Cardiac muscle cell (in vitro differentiated cells and primary cell): ENCODE measurements at places on chromosomes 1 and 21.

DNA sequence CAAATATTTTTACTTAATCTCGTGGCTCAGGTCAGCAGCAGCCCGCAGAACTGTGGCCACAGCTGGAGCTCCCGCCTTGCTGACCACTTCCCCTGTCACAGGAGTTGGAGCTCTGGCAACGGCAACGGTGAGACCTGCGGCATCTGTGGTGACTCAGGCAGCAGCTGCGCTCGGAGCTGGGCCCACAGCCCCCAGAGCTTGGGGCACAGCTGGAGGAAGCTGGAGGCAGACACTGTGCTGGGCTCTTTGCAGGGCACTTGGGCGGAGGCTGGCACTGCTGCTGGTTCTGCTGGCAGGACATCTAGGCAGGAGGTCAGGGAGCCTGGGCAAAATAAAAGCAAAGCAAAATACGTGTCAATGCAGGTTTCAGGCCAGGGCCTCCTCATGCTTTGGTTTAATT is at the start of gene LCE3A:
TSS of gene LCE3A (minus strand) at position 301 of the 400 bp plus-strand sequence. CDS start at position 301, 0 bp downstream.
- DNase-seq, result no peak
- no peaks in the 10 kb centered on the region for H3K36me3 ChIP-seq
- H3K4me3 ChIP-seq, result no peak within 1 kb of the TSS
- no peak within 1 kb of the TSS for H3K27ac ChIP-seq
- H3K27me3 ChIP-seq, result no peaks in the 10 kb centered on the region

DNA sequence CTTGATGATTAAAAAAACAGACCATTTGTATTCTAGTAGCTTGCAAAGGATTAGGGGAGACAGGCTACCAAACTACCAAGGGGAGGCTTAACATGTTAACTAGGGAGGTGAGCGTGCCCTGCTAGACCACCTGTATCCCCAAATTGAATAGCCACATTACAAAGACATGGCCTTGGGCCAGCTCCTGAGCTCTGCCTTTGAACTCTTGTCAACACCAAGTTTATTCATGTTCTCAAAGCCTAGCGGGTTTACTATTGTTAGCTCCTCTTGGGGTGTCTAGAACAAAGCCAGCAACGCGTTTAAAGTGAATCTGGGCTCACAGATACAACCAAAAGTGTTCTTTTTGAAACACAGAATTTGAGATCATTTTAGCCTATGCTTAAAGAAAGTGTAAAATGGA is 36.3 kb downstream of the SMYD2 start:
- peaks cover 13% of the 10 kb centered on the region for H3K36me3 ChIP-seq
- no peak overlapping the region for H3K4me3 ChIP-seq
- no peaks in the 10 kb centered on the region for H3K4me1 ChIP-seq
- H3K27ac ChIP-seq, result no peak overlapping the region
- no peaks in the 10 kb centered on the region for H3K27me3 ChIP-seq
- DNase-seq, result no peak

DNA sequence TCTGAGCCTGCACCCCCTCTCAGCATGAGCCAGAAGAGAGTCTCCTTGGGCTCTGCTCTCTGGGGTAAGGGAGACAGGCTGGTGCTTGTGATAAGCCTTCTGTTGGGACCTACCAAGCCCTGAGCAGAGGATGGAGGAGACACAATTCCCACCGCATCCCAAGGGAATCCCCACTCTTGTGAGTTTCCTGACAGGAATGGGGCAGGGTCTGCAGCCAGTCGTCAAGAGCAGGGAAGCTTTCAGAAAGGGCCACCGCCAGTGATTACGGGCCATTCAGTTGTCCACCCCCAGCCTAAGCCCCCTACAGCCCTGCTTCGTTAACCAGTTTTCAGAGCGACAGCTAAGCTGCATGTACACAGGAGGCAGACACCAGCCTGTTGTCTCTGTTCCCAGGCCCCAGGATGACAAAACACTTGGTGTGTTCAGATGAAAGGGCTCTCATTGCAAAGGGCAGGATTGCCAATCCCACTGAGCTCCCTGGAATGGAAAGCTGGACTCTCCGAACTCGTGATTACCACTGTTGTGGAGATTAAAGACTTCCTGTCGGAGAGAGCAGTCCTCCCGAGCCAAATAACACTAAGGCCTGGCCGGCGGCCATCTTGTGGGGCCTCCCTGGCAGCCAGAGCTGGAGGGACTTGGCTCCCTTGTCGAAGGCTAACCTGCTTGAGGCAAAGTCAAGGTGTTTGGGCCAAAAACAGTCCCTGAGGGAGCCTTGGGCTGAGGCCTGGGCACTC is 37.4 kb upstream of the SLC30A1 start:
- DNase-seq, result peak; percentile 91
- H3K27ac ChIP-seq, result no peak overlapping the region
- no peaks in the 10 kb centered on the region for H3K36me3 ChIP-seq
- no peak overlapping the region for H3K4me3 ChIP-seq
- peaks cover 13% of the 10 kb centered on the region for H3K4me1 ChIP-seq

GRCh38 chr1:52767596-52768280 is 41.5 kb downstream of the ZYG11B start:
- no peak for DNase-seq
- no peak overlapping the region for H3K4me3 ChIP-seq
- no peaks in the 10 kb centered on the region for H3K27me3 ChIP-seq
- no peaks in the 10 kb centered on the region for H3K4me1 ChIP-seq

GRCh38 chr1:51840743-51841461 is 37.6 kb downstream of the NRDC start:
- no peak for DNase-seq
- no peak overlapping the region for H3K4me3 ChIP-seq
- H3K27ac ChIP-seq, result no peak overlapping the region
- H3K4me1 ChIP-seq, result no peaks in the 10 kb centered on the region
- H3K36me3 ChIP-seq, result peaks cover 15% of the 10 kb centered on the region
- no peaks in the 10 kb centered on the region for H3K27me3 ChIP-seq

DNA sequence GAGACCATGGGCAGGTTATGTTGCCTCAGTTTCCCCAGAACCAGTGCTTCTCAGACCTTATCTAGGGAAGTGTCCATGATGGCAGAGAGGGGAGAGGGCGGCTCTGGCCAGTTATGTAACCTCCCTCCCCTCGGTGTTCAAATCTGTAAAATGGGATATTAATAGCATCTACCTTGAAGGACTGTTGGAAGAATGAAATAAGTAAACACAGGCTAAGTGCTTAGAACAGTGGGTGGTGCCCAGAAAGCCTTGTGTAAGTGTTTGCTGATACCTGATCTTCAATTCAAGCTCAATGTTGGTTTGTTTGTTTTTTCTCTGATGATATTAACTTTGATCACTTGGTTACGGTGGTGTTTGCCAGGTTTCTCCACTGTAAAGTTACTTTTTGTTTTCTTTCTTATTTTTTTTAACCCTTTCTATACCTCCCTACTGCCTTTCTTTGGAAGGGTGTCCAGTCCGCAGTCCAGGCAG is 34.9 kb downstream of the EPHA2 start:
- peaks cover 4% of the 10 kb centered on the region for H3K4me1 ChIP-seq
- H3K27me3 ChIP-seq, result no peaks in the 10 kb centered on the region
- no peak for DNase-seq
- no peak overlapping the region for H3K4me3 ChIP-seq
- H3K36me3 ChIP-seq, result peaks cover 4% of the 10 kb centered on the region

GRCh38 chr1:16145662-16146278 is 10.1 kb downstream of the EPHA2 start:
- peak overlapping the region; percentile 98 for H3K27ac ChIP-seq
- peak; percentile 90 for DNase-seq
- H3K36me3 ChIP-seq, result peaks cover 7% of the 10 kb centered on the region
- no peak overlapping the region for H3K4me3 ChIP-seq
- H3K4me1 ChIP-seq, result peaks cover 53% of the 10 kb centered on the region

DNA sequence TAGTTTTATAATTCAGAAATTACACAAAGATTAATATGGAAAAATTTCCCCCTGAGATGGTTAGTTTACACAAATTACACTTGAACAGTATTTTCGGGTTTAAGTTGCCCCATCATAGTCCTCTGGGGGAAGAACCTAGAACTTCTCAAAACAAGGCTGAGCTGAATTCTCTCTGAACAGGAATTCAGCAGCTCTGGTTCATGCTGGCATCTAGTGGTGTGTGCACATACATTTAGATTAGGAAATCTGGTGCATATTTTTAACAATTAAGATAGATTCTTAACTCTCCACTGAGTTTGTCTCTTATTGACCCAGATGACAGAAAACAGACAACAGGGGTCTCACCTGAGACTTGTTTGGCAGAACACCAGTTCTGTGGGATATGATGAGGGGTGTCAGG is 410.7 kb downstream of the DSCAM start:
- no peaks in the 10 kb centered on the region for H3K27me3 ChIP-seq
- H3K36me3 ChIP-seq, result no peaks in the 10 kb centered on the region
- no peak overlapping the region for H3K4me3 ChIP-seq
- H3K27ac ChIP-seq, result no peak overlapping the region
- H3K4me1 ChIP-seq, result no peaks in the 10 kb centered on the region
- DNase-seq, result no peak

- no peak for DNase-seq
- no peak overlapping the region for H3K27ac ChIP-seq
- no peaks in the 10 kb centered on the region for H3K36me3 ChIP-seq
Observed at GRCh38 chr21:46317710-46318463, 5.8 kb downstream of the C21orf58 start.

GRCh38 chr1:60874718-60875117 is 207.6 kb upstream of the NFIA start:
- peaks cover 8% of the 10 kb centered on the region for H3K4me1 ChIP-seq
- no peak overlapping the region for H3K4me3 ChIP-seq
- no peaks in the 10 kb centered on the region for H3K36me3 ChIP-seq
- no peak for DNase-seq
- no peak overlapping the region for H3K27ac ChIP-seq

GRCh38 chr1:184755226-184756065 is 788 bp upstream of the EDEM3 start:
- no peaks in the 10 kb centered on the region for H3K36me3 ChIP-seq
- H3K4me1 ChIP-seq, result peaks cover 5% of the 10 kb centered on the region
- H3K4me3 ChIP-seq, result peak overlapping the region; percentile 49
- H3K27ac ChIP-seq, result no peak overlapping the region

- H3K4me1 ChIP-seq, result no peaks in the 10 kb centered on the region
- no peak for DNase-seq
- no peak overlapping the region for H3K4me3 ChIP-seq
- peaks cover 33% of the 10 kb centered on the region for H3K27me3 ChIP-seq
- H3K36me3 ChIP-seq, result no peaks in the 10 kb centered on the region
Observed at GRCh38 chr1:93774707-93775106, 93.1 kb upstream of the BCAR3 start.

DNA sequence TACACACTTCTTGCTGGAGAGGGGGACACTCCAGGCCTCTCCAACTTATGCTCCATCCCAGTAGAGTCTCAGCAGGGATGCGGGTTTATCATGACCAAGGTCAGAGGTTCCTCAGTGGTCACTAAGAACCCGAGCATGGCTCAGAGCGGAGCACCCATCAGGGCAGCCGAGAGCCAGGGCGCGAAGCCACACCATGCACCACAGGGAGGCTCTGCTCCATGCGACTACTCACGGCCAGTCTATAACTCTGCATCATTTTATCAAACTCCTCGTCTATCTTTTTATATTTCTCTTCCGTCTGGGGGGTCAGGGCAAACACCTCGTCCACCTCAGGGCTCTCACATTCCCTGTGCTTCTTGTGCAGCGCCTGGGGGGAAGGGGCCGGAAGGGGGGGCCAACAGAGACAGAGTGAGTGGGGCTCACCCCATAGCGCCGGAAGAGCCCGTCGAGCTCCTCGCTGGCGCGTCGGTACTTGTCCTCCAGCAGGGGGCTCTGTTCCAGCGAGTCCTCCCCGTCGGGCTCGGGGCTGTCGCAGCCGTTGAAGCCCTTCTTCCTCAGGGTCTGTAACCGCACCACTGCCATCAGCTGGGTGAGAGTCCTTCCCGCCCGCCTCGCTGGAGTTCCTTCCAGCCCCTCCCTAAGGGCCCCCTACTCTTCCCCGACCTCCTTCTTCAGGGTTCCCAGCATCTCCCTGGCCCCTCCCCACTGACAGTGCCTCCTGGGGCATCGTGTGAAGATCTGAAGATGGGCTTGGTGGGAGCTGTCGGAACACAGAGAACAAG is 20.0 kb downstream of the MEF2D start:
- peak; percentile 69 for DNase-seq
- no peaks in the 10 kb centered on the region for H3K27me3 ChIP-seq
- H3K4me3 ChIP-seq, result no peak overlapping the region
- no peak overlapping the region for H3K27ac ChIP-seq
- H3K36me3 ChIP-seq, result peaks cover 59% of the 10 kb centered on the region
- H3K4me1 ChIP-seq, result no peaks in the 10 kb centered on the region

- H3K27ac ChIP-seq, result no peak overlapping the region
- no peak for DNase-seq
- no peak overlapping the region for H3K4me3 ChIP-seq
- peaks cover 32% of the 10 kb centered on the region for H3K36me3 ChIP-seq
- H3K27me3 ChIP-seq, result no peaks in the 10 kb centered on the region
Observed at GRCh38 chr1:228315945-228316588, 90.6 kb downstream of the TRIM11 start.

GRCh38 chr1:219383281-219383680 is 209.6 kb downstream of the LYPLAL1 start:
- H3K36me3 ChIP-seq, result no peaks in the 10 kb centered on the region
- peaks cover 17% of the 10 kb centered on the region for H3K4me1 ChIP-seq
- DNase-seq, result no peak
- H3K27me3 ChIP-seq, result no peaks in the 10 kb centered on the region
- no peak overlapping the region for H3K27ac ChIP-seq

DNA sequence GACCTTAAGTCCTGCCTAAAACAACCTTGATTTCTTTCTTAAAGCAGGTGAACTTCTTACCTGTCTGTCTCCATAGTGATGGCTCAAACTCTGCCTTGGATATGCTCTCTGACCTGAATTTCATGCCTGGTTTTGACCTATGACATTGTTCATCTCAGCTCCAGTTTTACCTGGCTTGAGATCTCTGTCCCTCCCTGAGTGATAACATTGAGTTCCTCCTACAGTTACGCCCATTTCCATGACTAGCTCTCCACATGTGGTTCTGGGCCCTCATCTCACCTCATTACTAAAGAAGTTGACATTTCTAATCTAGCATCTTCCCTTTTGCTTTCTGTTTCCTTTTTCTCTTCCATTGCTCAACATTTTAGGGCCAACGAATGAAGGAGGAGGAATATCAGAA is 233.1 kb downstream of the HHIPL2 start:
- H3K27me3 ChIP-seq, result no peaks in the 10 kb centered on the region
- no peak overlapping the region for H3K4me3 ChIP-seq
- no peak overlapping the region for H3K27ac ChIP-seq
- no peak for DNase-seq
- H3K36me3 ChIP-seq, result no peaks in the 10 kb centered on the region

GRCh38 chr21:44350773-44351481 is 2.5 kb upstream of the TRPM2 start:
- no peak overlapping the region for H3K4me3 ChIP-seq
- H3K36me3 ChIP-seq, result no peaks in the 10 kb centered on the region
- H3K27me3 ChIP-seq, result no peaks in the 10 kb centered on the region
- no peak for DNase-seq
- no peak overlapping the region for H3K27ac ChIP-seq

DNA sequence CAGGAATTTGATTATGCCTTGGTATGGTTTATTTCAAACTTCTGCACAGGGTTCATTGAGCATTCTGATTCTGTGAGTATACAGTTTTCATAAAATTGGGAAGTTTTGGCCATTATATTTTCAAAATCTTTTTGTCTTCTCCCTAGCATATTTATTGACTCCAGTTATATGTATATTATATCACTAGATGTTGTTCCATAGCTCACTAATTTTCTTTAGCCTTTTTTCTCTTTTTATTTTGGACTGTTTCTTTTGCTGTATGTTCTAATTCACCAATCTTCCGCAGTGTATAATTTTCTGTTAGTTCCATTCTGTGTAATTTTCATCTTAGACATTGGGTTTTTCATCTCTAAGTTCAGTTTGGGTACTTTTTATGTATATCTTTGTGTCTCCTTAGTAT is 31.9 kb downstream of the ZMYM4 start:
- H3K4me1 ChIP-seq, result peaks cover 10% of the 10 kb centered on the region
- DNase-seq, result no peak
- H3K27ac ChIP-seq, result no peak overlapping the region
- H3K27me3 ChIP-seq, result no peaks in the 10 kb centered on the region
- no peak overlapping the region for H3K4me3 ChIP-seq
- H3K36me3 ChIP-seq, result peaks cover 4% of the 10 kb centered on the region
